NCI-H1417 treated with DMSO at 0.1 percent for 48 hours (cell line): ENCODE measurements at places on chromosomes 13 and 19.

DNA sequence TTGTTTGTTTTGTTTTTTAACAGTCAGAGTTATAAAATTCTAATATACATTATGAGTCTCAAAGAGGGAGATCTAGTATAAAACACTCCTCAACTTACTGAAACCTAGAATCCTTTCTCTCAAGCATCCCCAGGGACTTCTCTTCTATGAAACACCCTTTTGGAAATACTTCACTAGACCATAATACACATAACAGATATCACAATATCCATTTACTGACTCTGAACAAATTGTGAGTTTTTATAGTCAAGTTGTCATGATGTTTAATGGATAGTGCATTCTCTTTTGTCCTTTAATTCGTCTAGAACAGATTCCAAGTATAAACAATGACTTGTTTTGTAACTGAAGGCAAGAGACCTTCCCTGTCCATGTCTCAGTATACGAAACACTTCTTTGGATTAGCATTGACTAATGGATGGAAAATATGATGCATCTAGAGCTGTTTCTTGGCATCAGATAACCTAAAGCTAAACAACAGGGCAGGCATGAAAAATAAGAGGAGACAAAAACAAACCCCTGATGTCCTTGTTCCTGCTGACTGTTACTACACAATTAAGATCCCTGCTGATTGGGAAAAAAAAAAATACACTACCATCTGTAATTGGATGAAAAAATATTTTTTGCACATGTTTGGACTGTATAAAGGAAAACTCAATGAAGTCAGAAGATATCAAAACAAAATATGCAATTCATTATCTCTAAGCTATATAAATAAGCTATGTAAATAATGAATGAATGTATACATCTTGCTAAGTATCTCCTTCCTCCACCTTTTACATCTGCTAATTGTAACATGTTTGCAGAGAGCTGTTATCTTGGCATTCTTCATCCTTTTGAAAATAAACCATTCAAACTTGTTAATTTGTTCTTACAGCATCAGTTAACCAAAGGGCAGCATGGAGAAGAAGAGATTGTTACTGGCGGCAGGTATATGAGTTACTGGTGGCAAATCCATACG is 214.2 kb downstream of the LACC1 start:
- DNase-seq, result no peak

GRCh38 chr19:56841193-56841543 is 642 bp upstream of the PEG3 start:
- DNase-seq, result no peak

- DNase-seq, result no peak
Measured at GRCh38 chr13:77545626-77546412, 10.3 kb downstream of the SCEL start.

DNA sequence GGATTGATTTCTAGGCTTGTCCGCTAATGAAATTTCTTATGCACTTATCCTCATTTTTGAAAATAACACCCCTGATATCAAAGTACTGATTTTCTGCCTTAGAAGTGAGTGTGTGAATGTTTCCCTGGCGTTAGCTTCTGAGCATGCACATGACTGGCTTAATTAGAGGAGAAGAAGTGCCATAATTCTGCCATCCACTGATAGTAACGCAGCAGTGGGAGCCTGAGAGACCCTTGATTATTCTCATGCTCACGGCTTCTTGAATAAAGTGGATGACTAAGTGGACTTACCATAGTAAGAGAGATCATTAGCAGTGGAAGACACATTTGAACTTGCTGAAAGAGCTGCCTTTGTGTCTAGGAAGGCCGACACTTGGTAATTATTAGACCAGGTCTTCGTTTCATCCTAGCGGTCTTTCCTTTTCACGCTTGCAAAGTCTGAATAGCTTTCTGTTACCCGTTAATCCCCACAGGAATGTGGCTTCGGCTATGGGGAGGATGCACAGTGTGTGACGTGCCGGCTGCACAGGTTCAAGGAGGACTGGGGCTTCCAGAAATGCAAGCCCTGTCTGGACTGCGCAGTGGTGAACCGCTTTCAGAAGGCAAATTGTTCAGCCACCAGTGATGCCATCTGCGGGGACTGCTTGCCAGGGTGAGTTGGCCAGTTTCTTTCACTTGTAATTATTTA is 45.3 kb downstream of the TNFRSF19 start:
- no peak for DNase-seq

DNA sequence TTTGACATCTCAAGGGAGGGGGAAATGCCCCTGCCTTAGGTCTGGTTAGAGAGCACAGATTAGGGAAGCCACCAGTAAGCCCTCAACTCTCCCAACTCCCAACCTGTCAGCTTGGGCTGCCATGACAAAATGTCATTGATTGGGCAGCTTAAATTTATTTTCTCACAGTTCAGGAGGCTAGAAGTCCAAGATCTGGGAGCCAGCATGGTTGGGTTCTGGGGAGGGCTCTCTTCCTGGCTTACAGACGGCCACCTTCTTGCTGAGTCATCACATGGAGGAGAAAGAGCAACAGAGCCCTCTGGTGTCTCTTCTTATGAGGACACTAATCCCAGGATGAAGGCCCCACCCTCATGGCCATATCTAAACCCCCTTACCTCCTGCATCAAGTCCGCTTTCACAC is 24.2 kb downstream of the C19orf12 start:
- DNase-seq, result no peak

DNA sequence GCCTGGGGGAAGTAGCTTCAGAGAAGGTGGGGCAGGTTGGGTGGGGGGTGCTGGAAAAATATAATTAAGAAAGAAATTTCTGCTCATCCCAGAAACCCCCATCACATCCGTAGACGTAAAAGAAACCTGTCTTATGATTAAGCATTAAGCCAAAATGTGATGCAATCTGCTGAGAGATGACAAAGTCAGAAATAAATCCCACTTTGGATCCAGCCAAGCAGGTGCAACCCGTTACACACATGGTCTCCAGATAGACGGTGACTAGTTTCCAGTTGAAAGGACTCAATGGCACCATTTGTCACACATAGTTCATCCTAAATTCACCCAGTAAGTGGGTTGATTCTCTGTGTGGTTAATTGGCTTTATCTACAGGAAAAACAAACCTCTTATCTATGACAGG is 34.1 kb downstream of the PSG5 start:
- DNase-seq, result no peak

- no peak for DNase-seq
Measured at GRCh38 chr13:45195421-45195820, 5.4 kb downstream of the KCTD4 start.

DNA sequence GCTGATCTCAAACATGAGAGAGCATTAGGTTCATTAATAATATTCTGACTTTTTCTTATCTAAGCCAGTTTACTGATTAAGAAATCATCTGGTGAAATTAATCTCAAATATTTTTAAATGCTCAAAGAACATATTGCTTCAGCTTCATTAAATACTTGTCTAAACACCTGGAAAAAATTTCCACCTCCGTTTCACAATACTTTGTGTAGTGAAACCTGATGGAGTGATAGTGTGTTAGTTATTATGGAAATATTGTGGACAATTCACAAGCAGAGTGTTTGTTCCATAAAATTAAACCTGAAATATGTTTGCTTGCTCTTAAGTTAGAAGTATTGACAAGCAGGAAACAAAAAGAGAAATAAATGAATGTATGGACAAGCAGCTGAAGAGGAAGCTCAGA is 57.3 kb upstream of the RNF113B start:
- no peak for DNase-seq

GRCh38 chr19:27846944-27847343 is 1366.0 kb downstream of the UQCRFS1 start:
- DNase-seq, result no peak
